ENCODE measurements at places on chromosomes 1 and 21.

- no peak for DNase-seq
Observed at GRCh38 chr1:82260666-82261065, 459.9 kb downstream of the ADGRL2 start.

DNA sequence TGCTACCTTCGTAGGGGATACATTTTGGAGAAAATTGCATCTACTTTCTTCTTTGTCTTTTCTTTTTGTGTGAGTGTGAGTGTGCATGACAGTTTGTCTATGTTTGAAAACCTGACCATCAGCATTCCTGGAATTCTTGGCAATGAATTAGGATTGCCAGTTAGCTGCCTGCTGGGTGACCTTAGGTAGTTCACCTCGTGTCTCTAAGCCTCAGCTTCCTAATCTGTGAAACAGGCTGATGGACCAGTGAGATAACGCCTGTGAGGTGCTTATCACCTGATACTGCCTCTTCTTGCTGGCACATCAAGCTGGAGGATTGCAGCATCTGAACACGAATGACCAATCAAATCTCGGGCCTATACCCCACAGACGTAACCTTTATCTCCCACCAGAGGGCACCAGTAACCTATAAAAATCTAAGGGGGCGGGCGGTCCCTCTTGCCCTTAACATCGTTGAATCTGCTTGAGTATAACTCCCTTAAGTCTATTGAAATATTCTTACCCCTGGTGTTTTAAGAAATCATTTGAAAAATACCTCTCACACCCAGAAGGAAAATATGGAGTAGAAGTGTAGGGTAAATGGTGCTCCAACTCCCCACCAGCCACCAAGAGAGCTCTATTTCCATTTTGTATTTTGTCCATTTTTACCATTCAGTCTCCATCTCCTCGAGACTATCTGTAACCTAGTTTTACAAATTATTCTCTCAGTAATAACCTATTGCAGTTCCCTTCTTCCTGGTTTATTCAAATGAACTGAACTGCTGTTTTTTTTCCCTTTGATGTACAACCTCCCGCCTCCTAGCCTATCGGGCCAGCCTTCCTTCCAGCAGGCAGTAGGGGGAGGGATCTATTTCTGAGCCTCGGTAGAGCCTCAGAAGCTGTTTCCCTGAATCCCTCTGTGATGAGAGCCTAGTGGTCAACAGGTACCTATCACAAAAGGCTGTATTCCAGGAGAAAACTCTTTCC is 49.7 kb downstream of the MDM4 start:
- no peak for DNase-seq

DNA sequence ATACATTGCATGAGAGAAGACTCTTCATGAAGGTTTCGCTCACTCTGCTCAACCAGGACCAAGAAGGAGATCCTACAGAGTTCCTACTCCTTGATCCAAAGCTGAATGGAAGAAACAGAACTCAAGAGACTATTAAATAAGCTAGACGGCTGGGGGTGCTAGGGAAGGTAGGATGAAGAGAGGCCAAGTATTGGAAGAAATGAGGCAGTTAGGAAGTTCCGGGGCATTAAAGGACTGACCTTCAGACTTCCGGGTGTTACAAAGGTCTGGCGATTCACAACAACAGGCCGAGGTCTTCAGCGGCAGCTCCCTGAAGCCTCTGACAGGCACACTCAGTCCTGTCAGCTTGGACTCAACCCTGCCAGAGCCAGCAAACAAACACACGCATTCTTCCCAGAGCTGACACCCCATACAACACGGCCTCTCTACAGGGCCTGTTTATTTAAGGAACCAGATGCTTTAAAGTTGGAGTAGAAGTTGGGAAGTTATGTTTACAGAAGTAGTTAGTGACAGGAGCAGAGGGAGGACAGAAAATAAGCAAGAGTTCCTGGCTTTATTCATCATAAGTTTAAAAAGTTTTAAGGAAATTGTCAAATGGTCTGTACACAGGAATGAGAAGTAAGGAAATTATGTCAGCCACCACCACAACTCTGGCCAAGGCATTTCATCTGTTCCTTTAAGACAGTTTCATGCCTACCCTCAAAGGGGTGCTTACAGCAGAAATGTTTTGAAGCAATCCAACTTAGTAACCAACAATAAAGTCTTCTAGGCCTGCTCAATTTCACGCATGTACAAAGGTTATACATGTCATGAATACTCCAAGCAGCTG is 4.7 kb downstream of the SORT1 start:
- no peak for DNase-seq

- no peak for DNase-seq
Observed at GRCh38 chr1:233665575-233666270, 51.8 kb downstream of the KCNK1 start.

DNA sequence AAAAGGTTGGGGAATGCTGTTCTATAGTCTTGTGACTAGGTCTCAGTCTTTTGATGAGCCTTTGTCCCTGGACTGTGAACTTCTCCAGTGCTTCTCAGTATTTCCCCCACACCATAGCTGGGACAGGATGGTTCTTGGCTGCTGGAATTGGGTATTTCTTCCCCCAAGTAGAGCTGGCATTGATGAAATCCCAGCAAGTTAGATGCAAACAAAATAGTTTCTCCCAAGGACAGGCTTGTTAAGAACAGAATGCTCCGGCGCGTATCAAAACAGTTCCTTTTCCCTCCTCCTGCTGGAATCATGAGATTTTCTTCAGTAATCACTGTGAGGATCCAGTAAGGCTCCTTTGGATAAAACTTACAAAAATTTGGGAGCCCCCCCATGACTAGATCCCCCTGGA is 162.6 kb downstream of the PIK3R3 start:
- DNase-seq, result no peak

GRCh38 chr1:20666804-20667203 is 5.6 kb upstream of the DDOST start:
- DNase-seq, result no peak

GRCh38 chr1:60390593-60391282 is 317.2 kb upstream of the C1orf87 start:
- no peak for DNase-seq

DNA sequence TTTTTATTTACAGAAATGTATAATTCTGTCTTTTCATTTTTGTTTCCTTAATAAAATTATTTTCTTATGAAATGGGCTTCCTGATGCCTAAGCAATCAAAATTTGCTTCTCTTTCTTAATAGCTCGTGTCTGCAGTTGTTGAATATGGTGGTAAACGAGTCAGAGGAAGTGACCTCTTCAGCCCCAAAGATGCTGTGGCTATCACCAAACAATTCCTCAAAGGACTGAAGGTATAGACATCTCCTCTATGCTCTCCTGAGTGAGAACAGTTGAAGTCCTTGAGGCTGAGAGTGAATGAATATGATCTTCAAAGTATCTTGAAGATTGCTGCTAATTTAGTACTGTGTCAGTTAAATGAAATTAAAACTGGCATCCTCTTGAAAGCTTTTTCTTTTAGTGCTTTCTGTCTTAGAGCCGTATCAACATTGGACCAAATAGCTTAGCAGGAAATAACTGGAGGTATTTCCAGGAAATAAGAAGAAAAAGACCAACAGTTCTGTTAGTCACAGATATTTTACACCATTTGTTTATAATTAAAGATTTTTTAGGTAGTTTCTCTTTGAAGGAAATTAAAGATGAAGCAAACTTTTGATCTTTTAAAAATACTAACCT is 24.7 kb downstream of the VPS45 start:
- no peak for DNase-seq

DNA sequence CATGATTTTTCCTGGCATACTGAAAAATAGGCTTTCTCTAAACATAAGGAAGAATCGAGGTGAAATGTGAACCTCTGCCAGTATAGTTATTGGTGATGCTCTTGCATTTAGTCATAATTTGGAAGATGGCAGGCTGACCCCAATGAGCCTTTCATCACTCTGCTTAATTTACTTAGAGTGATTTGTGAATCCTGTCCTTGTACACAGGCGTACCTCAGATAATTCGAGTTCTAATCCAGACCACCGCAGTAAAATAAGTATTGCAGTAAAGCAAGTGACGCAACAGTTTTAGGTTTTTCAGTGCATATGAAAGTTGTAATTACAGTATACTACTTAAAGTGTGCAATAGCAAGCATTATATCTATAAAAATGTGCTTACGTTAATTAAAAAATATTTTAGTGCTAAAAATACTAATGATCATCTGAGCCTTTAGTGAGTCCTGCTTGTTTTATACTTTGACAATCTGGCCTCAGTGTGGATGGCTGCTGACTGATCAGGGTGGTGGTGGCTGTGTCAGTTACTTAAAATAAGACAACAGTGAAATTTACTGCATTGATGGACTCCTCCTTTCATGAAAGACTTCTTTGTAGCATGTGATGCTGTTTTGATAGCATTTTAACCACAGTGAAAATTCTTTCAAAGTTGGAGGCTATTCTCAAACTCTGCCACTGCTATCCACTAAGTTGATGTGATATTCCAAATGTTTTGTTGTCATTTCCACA is 1.7 kb downstream of the PKNOX1 start:
- DNase-seq, result no peak

- DNase-seq, result no peak
Observed at GRCh38 chr1:46613661-46614603, 2.7 kb downstream of the MOB3C start.

DNA sequence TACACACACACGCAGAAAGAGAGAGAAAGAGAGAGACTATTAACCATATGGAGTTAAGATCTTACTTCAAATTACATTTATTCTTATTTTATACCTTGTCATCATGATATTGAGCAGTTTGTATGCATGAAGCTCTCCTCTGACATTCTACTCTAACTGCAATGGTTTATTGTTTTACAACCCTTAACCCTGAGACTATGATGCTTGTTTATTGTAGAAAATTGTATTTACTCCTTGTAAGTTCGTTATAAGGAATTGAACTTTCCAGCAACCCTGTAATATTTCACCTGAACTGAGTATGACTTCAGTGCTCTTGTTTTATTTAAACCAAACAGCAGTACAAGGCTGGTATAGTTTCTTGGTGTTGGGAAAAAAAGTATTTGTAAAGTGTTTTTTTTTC is 18.6 kb upstream of the PTPRF start:
- DNase-seq, result no peak
